ENCODE measurements at places on chromosomes 6 and 20.

GRCh38 chr6:30972816-30973215 lies 10.7 kb upstream of the MUC21 start:
- DNase-seq = no peak

DNA sequence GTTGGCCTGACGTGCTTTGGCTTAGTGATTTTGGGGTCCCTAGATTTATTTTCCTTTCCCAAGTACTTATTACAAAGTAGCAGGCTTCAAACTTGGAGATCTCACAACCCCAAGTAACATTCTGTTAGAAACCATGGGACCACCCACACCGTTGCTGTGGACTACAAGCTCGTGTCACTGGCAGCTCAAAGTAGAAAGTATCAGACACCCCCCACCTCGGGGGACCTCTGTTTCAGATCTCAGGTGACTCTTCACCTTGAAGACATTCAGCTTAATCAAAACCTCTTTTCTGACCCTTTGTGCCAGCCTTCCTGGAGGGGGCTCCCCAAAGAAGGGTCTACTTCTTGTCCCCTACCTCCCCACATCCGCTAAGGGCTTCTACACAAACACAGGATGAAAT lies 15.7 kb upstream of the MYT1 start:
- no peak for DNase-seq

DNA sequence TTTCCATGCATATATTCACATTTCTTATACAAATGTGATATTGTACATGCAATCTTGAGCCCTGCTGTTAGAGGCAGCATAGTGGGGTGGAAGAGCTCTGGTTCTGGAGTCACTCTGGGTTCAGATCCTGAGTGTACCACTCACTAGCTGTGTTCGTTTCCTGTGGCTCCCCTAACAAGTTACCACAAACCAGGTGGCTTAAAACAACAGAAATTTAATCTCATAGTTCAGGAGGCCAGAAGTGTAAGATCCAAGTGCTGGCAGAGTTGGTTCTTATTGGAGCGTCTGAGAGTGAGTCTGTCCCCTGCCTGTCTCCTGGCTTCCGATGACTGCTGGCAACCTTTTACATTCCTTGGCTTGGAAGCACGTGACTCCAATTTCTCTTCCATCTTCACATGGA lies 115.6 kb downstream of the MAP3K7 start:
- no peak for DNase-seq

DNA sequence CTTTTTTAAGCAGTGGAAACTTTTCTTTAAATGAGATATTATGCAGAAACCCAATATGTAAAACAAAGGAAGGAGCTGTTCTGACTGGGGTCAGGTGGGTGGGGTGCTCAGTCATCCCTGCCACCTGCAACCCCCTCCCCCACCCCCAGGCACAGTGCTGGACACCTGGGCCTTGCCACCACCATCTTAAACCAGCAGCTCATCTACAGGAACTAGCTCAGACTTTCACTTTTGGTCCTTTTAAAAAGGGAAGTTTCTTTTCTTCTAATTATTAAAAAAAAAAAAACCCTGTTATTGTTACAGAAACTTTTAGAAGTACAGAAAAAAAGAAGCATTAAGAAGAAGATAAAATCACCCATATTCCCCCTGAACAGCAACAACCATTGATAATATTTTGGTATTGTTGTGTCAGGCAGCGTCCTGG lies 37.1 kb downstream of the PPP1R16B start:
- DNase-seq = peak; percentile 30

DNA sequence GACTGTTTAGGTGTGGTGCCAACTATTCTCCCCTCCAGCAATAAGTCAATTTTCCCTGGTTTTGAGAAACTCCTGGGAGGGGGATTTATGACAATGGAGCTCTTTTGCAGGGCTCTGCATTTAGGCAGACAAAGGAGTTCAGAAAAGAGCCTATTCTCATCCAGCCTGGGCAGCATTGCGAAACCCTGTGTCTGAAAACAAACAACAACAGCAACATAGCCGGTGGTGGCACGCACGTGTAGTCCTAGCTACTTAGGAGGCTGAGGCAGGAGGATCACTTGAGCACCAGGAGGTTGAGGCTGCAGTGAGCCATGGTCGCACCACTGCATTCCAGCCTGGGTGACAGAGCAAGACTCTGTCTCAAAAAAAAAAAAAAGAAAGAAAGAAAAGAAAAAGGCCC lies 6.4 kb downstream of the CLPS start:
- no peak for DNase-seq

DNA sequence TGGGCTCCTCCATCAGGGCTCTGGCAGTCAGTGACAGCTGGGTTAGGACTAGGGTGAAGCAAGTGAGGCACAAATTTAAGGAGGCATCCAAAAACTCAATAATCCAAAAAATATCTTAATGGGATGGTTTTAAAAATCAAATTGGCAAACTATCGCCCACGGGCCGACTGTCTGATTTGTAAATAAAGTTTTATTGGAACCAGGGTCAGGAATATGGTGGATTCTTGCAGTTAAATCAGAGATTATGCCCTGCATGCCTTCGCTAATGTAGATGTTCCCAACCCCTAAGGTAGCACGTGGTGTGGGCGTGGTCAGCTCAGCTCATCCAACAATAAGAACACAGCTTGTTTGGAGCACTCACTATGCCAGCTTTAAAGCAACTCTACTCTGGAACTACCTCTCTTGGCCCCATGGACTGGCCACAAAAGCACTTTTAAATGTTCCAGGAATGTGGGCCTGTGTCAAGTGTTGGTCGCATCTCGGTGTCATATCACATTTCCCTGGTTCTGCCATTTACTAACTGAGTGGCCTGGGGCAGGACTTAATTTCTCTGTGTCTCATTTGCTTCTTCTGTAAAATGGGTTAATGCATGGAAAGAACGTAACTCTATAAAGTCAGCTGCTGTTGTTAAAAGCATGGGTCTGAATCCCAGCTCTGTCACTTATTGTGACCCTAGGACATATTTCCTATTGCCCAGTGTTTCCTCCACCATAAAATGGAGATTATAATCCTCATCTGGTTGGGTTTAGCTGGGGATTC lies 7.0 kb downstream of the TP53RK start:
- no peak for DNase-seq

DNA sequence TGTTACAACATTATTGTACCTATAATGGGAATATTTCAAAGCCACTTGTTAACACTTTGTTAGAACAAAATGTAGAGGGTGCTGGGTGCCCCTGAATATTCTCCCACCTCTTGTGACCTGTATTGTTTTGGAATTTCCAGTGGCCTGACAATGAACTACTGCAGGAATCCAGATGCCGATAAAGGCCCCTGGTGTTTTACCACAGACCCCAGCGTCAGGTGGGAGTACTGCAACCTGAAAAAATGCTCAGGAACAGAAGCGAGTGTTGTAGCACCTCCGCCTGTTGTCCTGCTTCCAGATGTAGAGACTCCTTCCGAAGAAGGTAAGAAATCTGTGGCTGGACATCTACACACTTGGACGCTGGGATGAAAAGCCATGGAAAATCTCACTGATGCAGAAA lies 28.9 kb downstream of the PLG start:
- peak; percentile 7 for DNase-seq

- peak; percentile 18 for DNase-seq
Observed at GRCh38 chr20:63854766-63855362, 6.4 kb upstream of the ABHD16B start.
